ENCODE measurements at places on chromosomes 6 and 20.

DNA sequence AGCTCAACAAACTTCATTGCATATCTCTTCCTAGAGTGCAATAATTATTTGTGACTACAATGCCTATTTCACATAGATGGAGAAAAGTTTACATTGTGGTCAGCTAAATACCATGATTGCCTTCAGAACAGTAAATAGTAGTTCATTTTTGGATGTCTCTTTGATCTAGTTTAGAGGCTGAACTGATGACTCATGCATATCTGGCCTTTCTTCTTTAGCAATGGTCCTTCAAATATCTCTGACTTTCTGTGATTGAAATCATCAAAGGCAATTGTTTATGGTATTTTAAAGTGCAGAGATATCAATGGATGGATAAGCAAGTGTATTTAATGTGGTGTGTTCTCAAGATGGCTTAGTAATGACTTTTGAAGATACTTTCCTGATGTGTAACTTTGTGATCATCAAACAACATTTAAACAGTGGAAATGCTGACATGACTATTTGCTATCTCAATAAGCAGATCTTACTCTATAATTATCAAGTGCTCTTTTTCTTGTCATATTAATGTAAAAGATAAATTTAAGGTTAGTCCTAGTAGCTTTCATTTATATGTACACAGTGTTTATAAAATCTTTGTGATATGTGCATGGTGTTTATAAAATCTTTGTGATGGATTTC lies 523.7 kb upstream of the SLC35B3 start:
- no peak for DNase-seq

DNA sequence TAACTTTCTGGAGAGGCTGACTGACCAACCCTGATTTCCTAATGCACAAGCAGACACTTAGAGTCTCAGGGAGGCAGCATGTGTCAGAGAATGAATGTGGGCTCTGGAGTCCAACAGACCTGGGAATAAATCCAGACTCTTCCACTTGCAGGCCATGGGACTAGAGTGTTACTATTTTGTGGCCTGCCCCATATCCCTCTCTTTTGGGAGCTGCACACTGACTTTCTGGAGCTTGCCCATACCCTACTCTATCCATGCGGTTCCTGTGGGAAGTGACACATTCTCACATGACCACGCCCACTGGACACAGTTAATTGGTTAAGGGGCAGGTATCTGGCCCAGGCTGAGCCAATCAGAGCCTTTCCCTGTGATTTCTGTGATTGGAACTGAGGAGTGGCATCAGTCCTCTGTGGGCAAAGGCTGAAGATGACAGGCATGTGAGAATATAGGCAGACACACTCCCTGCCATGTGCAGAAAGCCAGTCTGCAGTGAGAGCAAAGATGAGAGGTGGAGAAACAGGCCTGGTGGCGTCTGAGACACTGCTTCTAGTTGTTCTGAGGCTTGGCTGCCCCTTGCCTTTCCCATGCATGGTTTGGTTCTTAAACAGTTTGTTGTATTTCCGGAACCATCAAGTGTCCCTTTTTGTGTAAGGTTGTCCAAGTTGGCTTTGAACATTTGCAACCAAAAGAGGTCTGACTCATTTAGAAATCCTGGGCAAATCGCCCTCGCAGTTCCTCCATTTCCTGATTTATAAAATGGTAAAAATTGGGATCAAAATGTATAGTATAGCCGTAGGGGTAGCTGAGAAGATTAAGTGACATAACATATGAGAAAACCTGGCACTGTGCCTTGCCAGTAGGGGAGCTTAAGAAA lies 125.6 kb downstream of the CDC5L start:
- no peak for DNase-seq

DNA sequence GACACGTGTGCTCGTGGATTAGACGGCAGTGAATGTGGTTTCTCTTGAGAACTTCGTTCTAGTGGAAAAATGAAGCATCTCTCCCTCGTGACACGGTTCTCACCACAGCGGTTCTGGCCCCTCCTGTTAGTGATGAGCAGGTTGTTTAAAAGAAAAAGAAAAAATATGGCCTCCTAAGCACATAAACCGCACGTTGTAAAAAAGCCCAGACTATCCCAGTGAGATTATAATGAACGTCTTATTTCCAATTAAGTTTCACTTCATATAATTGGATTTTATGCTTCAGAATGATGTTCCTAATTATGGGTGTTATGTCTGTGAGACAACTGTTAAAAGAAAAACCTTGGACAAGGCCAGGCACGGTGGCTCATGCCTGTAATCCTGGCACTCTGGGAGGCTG lies 74.5 kb upstream of the FRMD1 start:
- no peak for DNase-seq

DNA sequence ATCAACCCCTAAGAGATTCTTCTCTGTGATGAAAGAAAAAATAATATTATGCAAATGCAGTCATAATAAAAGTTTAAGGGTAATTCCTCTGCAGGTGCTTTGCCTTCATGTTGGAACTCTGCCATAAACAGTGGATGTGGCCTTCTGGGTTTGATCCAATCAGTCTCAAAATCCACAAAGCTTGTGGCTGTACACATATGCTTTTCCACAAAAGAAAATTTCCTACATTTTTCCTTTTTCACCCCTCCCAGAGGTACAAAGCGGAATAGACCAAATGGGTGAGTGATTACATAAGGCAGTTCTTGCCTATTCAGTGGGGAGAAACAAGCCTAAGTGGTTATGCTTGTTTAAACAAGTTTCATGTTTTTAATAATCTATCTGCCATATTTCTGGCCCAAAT lies 16.7 kb downstream of the CALHM5 start:
- no peak for DNase-seq

GRCh38 chr20:63119121-63119962 lies 96.6 kb downstream of the YTHDF1 start:
- DNase-seq = no peak

DNA sequence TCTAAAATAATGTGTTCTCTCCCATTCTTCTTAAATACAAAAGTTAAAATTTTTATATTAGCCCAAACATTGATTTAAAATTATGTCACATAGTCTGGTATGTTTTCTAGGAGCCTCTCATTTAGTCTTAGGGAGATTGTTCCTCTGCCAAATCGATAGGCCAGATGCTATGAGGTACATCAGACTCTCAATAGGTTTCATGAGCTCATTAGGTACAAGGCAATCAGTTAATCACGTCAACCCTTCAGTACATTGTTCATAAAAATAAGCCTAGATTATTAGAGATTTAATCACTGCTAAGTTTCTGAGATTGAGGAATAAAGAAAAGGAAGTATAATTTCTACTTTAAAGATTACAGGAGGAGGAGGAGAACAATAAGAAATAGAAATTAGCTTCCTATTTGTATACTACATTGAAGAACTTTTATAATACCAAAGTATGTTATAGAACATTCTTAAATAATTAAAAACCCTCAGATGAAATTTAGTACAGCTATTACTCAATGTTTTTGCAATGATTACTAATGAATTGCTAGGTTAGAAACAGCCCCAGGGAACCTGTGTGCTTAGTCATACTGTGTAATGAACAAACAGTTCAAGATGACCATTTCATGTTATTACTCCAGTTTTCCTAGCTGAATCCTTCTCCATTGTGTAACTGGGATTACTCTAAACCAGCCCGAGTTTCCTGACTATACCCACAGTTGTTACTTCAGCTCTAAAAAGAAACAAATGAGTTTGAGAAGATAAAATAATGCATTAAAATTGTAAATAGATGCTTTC lies 117.0 kb downstream of the BMP5 start:
- DNase-seq = no peak

DNA sequence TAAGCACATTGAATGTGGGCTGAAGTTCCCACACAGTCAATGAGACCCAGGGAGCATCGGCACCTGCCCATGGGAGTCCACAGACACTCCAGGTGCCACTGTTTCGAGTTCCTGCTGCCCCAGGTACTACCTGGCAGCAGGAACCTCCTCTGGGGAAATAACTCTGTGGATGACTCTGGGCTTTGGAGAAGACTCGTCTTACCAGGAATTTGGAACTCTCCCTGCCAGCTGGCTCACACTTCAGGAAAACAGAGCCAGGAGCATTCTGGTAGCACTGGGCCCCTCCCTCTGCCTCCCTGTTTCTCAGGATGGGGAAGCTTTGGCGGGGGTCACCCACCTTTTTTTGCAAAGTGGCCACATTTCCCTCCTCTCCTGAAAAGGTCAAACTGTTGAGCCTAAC lies 69.5 kb upstream of the MC3R start:
- no peak for DNase-seq

GRCh38 chr6:110327391-110327790 lies 30.8 kb downstream of the METTL24 start:
- DNase-seq = no peak

DNA sequence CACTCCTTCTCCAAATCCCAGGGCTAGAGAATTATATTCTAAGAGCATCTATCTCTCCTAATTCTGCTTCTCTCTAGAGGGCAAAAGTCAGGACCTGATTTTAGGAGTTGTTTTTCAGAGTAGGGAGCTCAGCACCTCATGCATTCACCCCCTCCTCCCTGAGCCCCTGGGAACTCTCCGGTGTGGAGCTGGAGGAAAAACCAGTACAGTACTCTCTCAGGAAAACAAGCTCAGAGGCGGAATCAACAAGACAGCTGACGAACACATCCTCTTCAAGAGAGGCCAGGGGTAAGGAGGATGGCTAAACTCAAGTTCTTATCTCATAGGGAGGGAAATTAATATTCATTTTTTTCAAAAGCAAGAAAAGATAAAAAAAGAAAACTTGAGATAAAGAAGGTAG lies 120.1 kb upstream of the CDYL start:
- DNase-seq = no peak

GRCh38 chr6:29507319-29507718 lies 19.6 kb upstream of the MAS1L start:
- DNase-seq = no peak

GRCh38 chr20:11274141-11274594 lies 600.4 kb upstream of the JAG1 start:
- no peak for DNase-seq

GRCh38 chr20:39010496-39010895 lies 48.4 kb downstream of the DHX35 start:
- no peak for DNase-seq

- DNase-seq = no peak
Measured at GRCh38 chr6:42551217-42551616, 12.6 kb upstream of the UBR2 start.

- no peak for DNase-seq
Measured at GRCh38 chr6:39665861-39666260, 59.3 kb downstream of the KIF6 start.

DNA sequence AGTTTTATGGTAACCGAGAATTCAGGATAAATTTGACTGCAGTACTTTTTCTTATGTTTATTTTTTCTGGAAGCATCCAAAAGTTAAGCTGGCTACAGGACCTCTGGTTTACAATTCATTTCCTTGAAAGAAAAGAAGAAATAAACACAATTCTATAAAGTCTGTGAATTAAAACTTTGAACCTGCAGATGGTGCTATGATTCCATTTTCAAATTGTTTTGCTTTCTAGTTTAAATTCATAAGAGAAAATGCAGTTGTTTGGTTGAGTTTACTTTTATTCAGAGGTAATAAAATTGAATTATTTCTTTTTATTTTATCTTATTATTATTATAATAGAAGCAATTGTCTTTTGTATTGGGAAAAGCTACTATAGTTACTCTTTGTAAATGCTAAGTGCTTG lies 1.8 kb upstream of the VIP start:
- no peak for DNase-seq
